ENCODE measurements at places on chromosomes 3 and 15.
A peak's percentile ranks its signal among the peaks of the same experiment; 100 is the strongest.

- peak; percentile 43 for DNase-seq
Observed at GRCh38 chr3:32078085-32078634, 28.3 kb upstream of the GPD1L start.

- DNase-seq, result peak; percentile 65
Observed at GRCh38 chr3:194554473-194555123, 67.8 kb upstream of the ATP13A3 start.

DNA sequence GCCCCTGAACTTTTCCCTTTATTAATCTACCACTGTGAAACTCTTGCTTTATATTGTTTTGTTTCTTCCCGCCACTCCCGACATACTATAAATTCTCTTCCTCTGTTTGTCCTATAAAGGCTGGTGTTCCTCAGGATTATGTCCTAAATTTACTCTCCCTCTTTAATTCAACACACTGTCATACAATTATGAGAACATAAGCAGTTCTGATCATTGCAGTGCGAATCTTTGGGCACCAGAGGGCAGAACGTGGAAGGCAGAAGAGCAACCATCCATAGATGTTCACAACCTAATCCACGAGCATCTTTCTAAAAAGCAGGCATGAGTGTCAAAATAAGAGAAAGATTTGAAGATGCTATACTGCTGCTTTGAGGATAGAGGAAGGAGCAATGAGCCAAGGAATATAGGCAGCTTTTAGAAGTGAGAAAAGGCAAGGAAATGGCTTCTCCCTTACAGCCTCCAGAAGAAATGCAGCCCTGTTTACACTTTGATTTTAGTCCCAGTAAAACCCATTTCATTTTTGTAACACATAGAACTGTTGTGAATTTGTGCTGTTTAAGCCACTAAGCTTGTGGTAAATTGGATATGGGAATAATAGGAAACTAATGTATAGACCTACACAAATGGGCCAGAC is 179.4 kb downstream of the GBE1 start:
- no peak for DNase-seq

- DNase-seq, result peak; percentile 98
Observed at GRCh38 chr3:52231502-52232278, 6.2 kb upstream of the TLR9 start.

GRCh38 chr3:27059489-27059888 is 309.7 kb downstream of the NEK10 start:
- no peak for DNase-seq

- peak; percentile 80 for DNase-seq
Observed at GRCh38 chr15:88394553-88395145, 72.5 kb downstream of the MRPL46 start.

DNA sequence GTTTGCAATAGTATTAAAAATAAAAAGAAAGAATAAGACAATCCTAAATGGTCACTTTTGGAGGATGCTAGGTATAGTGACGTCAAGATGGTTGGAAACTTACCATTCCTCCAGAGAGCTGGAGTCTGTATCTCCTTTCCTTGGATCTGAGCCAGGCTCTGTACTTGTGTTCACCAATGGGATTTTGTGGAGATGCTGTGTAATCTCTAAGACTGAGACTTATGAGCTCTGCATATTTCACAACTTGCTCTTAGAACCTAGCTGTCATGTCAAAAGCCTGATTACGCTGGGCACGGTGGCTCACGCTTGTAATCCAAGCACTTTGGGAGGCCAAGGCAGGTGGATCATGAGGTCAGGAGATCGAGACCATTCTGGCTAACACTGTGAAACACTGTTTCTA is 126.8 kb upstream of the CLSTN2 start:
- DNase-seq, result no peak

- no peak for DNase-seq
Observed at GRCh38 chr3:127486321-127486944, 104.1 kb downstream of the TPRA1 start.

DNA sequence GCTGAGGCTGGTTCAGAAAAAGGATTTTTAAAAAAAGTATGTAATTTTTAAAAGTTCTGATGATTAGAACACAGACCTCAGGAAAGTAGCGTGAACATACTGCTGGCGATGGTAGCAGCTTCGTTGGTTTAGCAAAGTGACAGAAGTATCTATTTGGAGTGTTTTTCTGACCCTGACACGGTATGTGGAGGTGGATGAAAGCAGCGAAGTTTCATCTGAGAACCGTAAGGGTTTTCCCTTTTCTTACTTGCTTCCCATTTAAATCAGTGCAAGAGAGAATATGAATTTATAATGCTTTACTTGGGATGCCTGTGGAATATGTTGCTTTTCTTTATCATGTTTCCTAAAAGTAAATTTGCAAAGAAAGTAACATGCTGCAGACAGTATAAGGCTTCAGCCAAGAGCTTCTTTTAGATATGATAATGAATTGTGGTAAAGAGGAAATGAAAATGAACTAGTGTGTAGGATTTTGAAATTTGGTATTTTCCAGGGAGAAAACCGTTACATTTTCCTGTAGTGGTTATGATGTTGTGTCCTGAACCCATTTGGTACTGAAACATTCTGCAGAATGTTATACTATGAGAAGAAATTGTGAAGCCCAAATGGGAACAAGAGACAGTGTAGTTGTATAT is 3.9 kb downstream of the CHST2 start:
- no peak for DNase-seq

GRCh38 chr15:51181905-51182304 is 87.2 kb upstream of the TNFAIP8L3 start:
- DNase-seq, result no peak

GRCh38 chr3:46942076-46942475 is 34.5 kb downstream of the CCDC12 start:
- DNase-seq, result no peak

- no peak for DNase-seq
Observed at GRCh38 chr3:178137206-178137605, 399.0 kb upstream of the KCNMB2 start.

DNA sequence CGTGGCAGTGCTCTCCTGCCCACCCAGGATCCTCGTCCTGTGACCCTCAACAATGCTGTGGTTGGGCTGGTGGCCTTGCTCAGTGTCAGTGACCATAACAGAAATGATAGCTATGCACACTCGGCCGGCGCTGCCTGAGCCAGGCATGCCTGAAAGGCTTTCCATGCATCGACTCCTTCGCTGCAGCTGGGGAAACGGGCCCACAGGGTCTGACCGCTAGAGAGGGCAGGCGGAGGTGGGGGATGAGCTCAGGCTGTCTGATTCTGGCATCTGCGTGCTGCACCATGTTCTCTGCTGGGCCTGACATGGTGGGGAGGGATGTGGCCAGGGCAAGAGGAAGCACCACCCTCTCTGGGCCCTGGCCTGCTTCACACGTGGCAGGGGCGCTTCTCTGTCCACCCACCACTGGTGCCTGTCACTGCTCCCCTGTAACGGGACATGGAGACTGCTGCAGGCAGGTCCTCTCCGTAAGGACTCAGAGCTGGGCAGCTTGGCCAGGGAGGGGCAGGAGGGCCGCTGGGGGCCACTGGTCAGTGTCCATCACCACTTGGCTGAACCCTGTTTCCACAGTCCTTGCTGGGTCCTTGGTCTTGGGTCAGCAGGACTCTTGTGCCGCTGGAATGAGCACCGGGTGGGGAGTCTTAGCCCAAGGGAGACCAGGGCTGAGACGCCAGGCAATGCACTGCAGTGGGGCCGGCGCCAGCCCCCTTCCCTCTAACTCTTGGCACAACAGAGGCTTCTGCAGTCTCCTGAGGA is 64.1 kb upstream of the RPL32 start:
- peak; percentile 65 for DNase-seq

DNA sequence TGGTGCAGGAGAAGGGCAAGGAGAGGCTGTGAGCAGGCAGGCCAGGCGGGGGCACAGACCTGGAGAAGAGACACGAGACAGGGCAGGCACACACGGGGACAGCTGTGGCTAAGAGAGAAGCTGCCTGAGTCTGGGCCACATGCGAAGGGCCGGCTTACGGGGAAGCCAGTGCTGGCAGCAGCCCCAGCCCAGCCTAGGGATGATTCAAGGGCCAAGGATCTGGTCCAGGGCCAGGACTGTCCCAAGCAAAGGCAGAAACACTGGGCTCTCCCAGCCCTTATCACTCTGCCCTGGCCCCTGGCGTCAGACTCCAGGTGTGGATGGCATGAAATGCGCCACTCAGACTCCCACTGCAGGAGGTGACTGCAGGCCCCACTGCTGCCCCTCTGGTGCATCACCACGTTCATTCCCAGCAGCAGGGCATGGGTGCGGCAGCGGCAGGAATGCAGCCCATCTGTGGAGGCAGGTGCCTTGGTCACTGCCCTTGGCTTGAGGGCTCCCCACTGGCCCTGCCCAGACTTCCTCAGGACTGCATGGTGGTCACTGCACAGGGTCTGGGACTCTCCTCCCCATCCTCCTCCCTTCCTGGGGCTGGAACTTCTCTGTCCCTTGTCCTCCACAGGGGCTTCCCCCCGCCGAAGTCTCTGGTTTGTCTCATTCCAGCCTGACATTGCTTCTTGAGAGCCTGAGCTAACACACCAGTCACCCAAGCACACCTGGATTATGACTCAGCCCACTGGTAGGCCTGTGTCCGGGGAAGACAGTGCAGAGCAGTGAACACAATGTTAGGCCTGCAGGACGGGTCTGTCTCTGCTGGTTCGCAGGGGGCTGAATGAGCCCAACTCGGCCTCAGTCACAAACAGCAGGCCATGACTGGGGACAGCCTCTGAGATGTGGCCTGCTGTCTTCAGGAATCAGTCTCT is 69.3 kb downstream of the TBC1D2B start:
- peak; percentile 95 for DNase-seq

DNA sequence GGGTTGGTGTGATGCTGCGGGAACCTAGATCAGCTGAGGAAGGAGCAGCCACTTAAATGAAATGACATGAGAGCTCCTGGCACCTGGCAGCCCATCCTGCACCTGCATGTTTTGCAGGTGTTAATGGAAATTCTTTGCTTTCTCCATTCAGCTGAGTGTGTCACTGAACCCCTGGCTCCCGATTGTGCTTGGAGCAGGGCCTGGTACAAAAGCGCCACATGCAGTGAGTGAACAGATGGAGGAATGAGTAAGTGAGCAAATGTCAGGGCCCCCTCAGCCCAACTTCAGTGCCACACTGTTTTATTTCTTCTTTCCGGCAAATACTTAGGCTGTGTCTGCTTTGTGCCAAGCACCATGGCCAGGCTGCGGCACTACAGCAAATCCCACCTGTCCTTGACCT is 132.2 kb downstream of the ASB7 start:
- no peak for DNase-seq

DNA sequence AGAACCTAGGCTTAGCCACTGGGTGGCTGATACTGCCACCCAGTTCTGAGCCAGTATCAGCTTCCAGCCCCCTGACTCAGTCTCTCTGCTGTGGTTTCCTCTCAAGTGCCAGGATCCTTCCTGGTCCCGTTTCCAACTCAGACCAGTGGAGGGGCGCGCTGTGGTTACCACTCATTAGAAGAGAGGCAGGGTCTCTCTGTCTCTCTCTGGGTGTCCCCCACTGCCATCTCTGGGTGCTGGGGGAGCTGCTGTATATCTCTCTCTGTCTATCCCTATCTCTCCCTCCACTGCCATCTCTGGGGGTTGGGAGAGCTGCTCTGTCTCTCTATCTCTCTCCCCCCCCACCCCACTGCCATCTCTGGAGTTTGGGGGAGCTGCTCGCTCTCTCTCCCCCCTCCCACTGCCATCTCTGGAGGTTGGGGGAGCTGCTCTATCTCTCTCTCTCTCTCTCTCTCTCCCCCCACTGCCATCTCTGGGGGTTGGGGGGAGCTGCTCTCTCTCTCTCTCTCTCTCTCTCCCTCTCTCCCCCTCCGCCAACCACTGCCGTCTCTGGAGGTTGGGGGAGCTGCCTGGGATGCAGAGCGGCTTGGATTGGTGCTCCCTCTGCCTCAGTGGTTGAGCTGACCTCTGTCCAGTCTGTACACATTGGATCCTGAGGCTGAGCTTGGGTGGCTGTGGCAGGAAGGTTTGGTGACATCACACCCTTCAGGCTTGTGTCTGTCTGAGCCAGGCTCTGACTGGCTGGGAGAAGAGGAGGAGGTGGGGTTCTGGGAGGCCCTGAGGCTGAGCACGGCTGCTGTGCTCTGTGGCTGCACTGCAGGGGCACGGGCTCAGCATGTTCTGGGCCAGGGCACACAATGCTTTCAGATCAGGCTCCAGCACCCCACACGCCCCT is 98.9 kb downstream of the APBA2 start:
- no peak for DNase-seq

- DNase-seq, result no peak
Observed at GRCh38 chr15:90259524-90259923, 5.9 kb upstream of the NGRN start.

- DNase-seq, result no peak
Observed at GRCh38 chr3:77392181-77392580, 352.3 kb downstream of the ROBO2 start.

GRCh38 chr3:13133471-13133981 is 60.3 kb upstream of the IQSEC1 start:
- DNase-seq, result peak; percentile 62

DNA sequence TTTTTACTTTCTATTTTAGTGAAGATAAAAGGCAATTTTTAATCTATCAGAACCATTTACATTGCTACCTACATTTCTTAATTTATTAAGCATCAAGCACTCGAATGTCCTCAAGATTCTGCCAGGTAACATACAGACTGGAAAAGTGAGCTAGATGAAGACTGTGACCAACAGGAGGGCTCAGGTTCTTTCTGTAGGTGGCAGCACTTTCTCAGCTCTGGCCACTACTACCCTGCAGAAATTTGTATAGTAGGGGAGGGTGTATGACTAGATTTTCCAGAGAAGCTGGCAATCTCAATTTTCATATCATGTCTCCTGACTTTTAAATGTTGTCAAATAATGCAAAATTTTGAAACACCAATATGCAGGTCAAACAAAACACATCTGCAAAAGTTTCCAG is 165.0 kb upstream of the SUCLG2 start:
- peak; percentile 15 for DNase-seq

DNA sequence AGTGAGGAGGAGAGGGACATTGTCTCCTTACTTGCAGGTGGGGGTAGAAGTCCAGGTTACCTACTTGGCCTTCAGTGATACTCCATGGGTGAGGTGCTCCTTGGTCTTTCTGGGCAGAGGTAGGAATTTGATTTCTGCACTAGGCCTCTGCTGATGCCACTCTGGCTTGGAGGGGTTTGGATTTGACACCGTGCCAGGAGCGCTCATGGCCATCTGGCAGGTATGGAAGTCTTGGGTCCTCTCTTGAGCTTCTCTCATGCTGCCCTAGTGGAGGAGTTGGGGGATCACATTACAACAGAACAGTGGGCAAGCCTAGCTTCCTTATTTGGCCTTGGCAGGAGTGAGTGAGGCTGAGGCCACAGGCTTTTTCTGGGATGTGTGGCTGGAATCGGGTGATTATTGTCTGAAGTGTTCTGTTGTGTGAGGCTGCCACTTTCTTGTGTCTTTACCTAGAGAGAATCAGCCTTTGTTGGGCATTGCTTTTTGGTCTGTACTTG is 525.0 kb downstream of the GABRG3 start:
- DNase-seq, result no peak

Measured in osteoblast (primary cell).